Astrocyte of the cerebellum (primary cell): ENCODE measurements at places on chromosomes 16 and 17.
A peak's percentile ranks its signal among the peaks of the same experiment; 100 is the strongest.

DNA sequence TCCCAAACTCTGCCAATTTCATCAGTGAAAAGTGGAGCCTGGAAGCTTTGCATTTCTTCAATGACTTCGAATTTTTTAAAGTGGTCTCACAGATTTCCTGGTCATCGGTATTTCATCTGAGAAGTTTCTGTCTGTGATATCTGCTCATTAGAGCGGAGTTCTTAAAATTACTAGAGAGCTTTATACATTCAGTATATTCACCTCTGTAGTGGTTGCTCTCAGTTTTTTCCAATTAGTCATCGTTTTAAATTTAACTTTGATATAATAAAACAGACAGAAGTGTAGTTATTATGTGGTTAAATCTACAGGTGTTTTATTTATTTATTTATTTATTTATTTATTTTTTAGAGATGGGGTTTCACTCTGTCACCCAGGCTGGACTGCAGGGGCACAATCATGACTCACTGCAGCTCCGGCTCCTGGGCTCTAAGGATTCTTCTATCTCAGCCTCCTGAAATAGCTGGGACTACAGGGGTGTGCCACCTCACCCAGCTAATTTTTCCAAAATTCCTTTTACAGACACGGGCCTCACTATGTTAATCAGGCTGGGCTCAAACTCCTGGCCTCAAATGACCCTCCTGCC, 16.0 kb downstream of the ARHGAP17 start:
- no peak for DNase-seq

GRCh38 chr16:533391-534123, 6.0 kb downstream of the CAPN15 start:
- DNase-seq, result no peak

- DNase-seq, result peak; percentile 72
These were observed 2.8 kb downstream of the KDM6B start for GRCh38 chr17:7836596-7837407.

DNA sequence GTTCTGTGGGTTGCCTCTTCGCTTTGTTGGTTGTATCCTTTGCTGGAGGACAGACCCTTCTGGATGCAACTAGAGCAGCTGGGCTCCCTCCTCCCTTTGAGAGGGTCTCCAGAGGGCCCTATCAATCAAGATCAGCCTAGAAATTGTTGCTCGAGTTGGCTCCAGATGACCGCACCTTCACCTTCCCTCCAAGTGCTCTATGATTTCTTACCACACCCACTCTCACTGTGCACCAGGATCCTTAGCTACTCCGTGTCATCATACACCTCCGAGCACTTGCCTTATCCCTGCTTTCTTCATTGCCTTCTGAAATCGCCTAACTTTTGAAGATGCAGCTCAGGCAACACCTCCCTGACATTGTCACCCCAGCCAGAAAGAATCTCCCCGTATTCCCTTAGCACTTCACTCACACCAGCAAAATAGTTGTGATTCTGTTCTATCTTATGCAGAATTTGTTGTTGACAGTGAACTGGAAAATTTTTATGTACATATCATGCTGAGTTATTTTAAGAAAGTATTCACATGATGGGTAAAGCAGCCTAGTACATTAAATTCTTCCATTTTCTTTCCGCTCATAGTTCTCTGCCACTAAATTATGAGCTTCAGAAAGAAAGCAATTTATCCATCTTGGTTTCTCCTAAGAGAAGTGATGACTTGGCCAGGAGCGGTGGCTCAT, 52.9 kb downstream of the ABAT start:
- DNase-seq, result no peak

- DNase-seq, result peak; percentile 49
These were observed 377.6 kb downstream of the CPPED1 start for GRCh38 chr16:12426122-12426521.

GRCh38 chr17:36697903-36698530, 96.6 kb downstream of the MRM1 start:
- no peak for DNase-seq

GRCh38 chr16:82761236-82761635, 134.5 kb downstream of the CDH13 start:
- DNase-seq, result peak; percentile 45

DNA sequence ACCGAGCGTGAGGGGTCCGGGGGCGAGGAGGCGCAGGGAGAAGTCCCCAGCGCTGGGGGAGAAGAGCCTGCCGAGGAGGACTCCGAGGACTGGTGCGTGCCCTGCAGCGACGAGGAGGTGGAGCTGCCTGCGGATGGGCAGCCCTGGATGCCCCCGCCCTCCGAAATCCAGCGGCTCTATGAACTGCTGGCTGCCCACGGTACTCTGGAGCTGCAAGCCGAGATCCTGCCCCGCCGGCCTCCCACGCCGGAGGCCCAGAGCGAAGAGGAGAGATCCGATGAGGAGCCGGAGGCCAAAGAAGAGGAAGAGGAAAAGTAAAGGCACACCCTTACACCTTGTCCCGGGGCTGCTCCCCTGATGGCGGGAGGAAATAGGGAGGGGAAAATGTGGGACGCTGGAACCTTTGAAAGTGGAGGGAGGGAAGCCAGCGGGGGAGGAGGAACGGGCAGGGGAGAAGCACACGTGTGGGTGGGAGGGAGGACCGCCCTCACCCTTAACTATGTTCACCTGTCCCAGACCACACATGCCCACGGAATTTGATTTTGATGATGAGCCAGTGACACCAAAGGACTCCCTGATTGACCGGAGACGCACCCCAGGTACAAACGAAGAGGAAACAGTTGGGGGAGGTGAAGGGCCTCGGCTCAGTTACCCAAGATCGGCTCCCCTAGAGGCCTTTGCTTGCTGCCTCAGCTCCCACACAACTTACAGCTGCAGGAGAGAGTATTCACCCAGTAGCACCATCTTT, 916 bp downstream of the PAGR1 start:
- no peak for DNase-seq

GRCh38 chr16:5175266-5175665, 77.7 kb upstream of the EEF2KMT start:
- DNase-seq, result no peak

- no peak for DNase-seq
These were observed 1.7 kb downstream of the ORAI3 start for GRCh38 chr16:30950516-30951065.

GRCh38 chr17:50781167-50781566, 13.8 kb upstream of the ANKRD40CL start:
- DNase-seq, result no peak

- no peak for DNase-seq
These were observed 32.3 kb downstream of the PECAM1 start for GRCh38 chr17:64358261-64358788.

DNA sequence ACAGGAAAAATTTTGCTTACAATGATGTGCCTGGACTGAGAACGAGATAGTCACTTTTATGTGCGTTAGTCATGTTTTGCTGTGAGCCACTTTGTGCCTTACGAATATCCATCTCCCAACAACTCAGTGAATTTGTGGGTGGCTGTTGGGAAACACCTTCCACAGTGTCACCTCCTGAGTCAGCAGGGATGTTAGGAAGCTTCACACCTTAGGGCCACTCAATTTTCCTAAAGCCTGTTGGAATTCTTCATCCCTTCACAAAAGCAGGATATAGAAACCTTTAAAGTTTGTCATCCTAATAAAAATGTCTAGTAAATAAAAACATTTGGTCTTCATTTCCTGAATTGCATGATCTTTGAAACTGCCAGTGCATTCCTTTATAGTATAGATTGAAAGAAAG, 4.3 kb upstream of the KRTAP3-1 start:
- no peak for DNase-seq

DNA sequence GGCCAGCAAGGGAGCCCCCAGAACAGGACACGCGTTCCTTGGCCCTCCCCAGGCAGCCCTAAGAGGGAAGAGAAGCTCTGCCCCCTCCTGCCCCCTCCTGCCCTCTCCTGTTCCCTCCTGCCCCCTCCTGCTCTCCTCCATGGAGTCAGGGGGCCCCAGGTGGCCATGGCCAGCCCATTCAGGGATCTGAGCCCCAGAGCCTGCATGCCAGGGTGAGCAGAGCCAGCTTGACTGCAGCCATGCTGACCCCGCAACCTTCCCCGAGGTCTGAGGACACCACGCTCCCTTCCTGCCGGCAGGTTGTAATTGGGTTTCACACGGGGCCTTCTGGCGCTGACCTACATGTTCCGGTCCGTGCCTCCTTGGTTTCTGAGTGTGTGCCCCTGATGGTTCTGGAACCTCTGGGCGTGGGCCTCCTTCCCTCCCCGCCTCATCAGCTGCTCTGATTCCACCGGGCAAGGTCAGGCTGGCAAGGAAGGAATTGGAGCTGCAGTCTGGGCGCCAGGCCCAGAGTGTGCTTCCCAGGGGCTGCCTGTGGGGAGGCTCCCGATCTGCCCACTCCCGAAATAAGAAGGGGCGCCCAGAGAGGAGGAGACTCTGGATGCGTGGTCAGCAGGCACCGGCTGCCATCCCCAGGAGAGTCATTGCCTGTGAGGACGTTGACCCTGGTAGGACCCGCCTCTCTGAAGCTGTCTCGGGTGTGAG, 23.7 kb upstream of the NPTX1 start:
- DNase-seq, result no peak

DNA sequence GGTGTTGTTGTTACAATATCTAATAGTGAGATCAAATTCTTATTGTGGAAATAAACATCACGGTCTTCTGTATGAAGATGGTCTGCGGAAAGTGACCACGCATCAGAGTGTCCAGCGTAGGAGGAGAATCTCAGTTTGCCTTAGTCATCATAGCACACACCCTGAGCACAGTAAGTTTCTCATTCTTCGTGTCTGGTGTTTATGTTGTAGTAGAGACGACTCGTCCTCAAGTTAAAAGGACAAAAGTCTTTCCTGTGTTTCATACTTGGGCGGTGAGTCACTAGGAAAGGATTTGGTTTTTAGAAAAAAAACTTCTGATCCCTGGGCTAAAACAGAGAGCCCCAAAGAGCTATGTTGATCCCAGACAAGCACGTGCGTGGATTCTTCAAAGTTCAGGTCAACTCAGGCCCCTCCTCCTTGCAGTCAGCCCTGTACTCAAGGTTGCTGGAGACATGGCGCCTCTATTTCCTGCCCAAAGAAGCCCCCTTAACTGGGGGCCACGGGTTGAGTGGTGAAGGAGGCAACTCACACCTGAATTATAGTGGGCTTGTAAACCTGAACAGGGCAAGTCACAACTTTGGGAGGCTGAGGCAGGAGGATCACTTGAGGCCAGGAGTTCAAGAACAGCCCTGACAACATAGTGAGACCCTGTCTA, 170.4 kb downstream of the ZFHX3 start:
- DNase-seq, result no peak
